ENCODE measurements at places on chromosomes 2 and 18.

DNA sequence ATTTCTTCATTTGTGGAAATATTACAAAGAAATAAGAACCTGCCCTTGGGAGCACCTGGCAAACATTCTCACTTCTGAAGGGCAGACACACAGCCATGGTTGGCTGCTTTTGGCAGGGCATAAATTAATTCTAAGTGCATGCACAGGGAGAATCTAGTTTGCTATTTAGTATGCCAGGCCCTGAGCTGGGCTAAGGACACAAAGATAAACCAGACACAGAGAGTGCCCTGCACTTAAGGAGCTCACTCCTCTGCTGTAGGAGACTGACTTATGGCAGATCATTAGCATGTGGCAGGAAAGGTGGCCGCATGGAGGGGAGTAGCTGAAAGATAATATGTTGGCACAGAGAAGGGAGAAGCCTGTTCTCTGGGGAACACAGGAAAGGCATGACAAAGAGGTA is 367.0 kb downstream of the LPIN1 start:
- DNase-seq: no peak

- DNase-seq: no peak
Observed at GRCh38 chr2:31337860-31338259, 76.7 kb downstream of the XDH start.

GRCh38 chr2:216499641-216500218 is 1.1 kb downstream of the RPL37A start:
- no peak for DNase-seq

- no peak for DNase-seq
Observed at GRCh38 chr2:29811378-29811777, 110.0 kb downstream of the ALK start.

DNA sequence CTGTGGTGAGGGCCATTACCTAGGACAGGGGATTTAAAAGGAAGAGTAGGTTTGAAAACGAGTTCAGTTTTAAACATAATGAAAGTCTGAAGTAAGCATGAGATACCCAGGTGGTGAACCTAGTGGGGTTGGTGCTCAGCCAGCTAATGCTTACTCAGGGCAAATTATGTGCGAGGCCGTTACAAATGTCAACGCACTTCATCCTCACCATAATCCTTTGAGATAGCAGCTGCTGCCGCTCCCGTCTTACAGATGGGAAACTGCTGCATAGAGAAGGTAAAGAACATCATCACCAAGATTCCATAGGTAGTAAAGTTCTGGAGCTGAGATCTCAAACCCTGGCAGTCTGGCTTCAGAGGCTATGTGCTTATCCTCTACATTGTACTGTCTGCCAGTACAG is 209.0 kb downstream of the DYM start:
- DNase-seq: no peak

DNA sequence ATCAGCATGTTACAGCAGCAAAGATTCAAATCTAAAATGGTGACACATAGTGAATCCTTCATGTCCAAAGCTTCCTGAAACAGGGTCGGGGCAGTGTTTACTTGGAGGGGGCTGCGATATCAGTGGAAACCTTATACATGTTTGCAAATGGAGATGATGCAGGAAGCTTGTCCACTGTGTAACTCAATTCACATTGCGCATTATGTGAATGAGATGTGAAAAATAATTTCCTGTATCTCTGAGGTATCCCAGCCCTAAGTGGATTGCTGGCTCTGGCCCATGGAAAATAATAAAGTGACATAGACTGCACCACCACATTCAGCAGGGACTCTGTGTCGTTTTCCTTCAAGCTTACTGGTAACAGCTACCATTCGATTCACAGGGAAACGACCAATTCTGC is 505.5 kb downstream of the GALR1 start:
- DNase-seq: no peak

- no peak for DNase-seq
Observed at GRCh38 chr2:68970566-68971265, 3.7 kb upstream of the GKN1 start.

GRCh38 chr2:38653715-38654527 is 12.0 kb upstream of the GALM start:
- no peak for DNase-seq

GRCh38 chr2:233821196-233821595 is 33.1 kb downstream of the HJURP start:
- no peak for DNase-seq

DNA sequence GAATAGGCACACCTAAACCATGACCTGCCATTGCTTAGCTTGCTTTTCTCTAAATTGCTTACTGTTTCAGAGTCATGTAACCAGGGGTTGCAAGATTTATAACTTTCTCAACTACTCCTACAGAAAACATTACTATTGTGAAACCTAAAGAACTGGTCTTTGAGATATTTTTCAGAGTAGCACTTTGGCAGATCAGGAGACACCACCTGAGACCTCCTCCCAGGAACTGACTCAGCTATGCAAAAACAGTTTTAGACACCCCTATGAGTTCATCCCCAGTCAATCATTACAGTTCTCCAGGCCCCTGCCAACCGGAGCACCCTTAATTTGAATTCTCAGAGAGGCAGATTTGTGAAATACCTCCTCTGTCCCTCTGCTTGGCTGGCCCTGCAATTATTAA is 80.3 kb downstream of the MBOAT2 start:
- DNase-seq: no peak

- DNase-seq: no peak
Observed at GRCh38 chr2:109185338-109185737, 56.3 kb downstream of the SH3RF3 start.

- DNase-seq: no peak
Observed at GRCh38 chr18:45349019-45349418, 266.3 kb upstream of the SLC14A2 start.

DNA sequence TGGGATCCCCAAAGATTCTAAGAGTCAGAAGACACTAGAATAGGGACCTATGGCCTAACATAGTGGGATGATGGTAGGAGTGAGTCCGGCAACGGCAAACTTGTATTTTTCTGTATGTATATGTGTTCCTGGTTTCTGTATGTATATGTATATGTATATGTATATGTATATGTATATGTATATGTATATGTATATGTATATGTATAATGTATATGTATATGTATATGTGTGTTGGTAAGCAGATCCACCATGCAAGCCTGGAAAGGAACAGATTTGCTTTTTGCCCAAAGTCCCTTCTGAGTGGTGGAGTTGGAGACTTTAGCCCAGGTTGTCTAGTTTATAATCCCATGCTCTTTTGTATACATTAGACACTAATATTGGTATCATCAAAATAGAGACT is 46.6 kb downstream of the MFSD6 start:
- DNase-seq: no peak
